A549 treated with dexamethasone at 1 μM for 4 hours (cell line): ENCODE measurements at places on chromosomes 1 and 21. TPM values are rescaled to one million over a fixed set of nuclear protein-coding genes. Genes with fewer than 3 reads are reported as not detected.

Gene ELK4
- 6.5 to 10.0 TPM (median 8.4 TPM) in 5 replicates for total RNA-seq

Gene DLGAP3
- 0.15 to 0.38 TPM (median 0.21 TPM) in 5 replicates for total RNA-seq

Gene KRTAP12-1
- total RNA-seq = not detected in 5 replicates

Gene VTCN1
- 0.04 to 0.07 TPM (median 0.05 TPM) in 4 of 5 replicates, not detected in the other for total RNA-seq

Gene GSTM3
- 18.5 to 26.7 TPM (median 21.2 TPM) in 5 replicates for total RNA-seq

Gene RNU1-4
- 10.6 TPM in 1 of 5 replicates, not detected in the others for total RNA-seq

Gene KCNJ15
- total RNA-seq = 0.16 to 0.22 TPM in 2 of 5 replicates, not detected in the others

Gene ALX3
- total RNA-seq = not detected in 5 replicates

Gene TIAM1
- 0.73 to 1.0 TPM (median 0.89 TPM) in 5 replicates for total RNA-seq

Gene ADGRL2
- 7.2 to 9.5 TPM (median 9.3 TPM) in 5 replicates for total RNA-seq

Gene TRAF5
- total RNA-seq = 6.6 to 9.0 TPM (median 7.7 TPM) in 5 replicates

Gene RGS8
- total RNA-seq = not detected in 5 replicates

Gene SPATA46
- total RNA-seq = not detected in 5 replicates

Gene FCN3
- not detected in 5 replicates for total RNA-seq

Gene MCOLN3
- 2.8 to 3.8 TPM (median 3.4 TPM) in 5 replicates for total RNA-seq

Gene MATN1
- 0.06 to 0.18 TPM (median 0.08 TPM) in 4 of 5 replicates, not detected in the other for total RNA-seq

Gene LAMB3
- total RNA-seq = 14.4 to 21.7 TPM (median 19.4 TPM) in 5 replicates
